ENCODE measurements at places on chromosomes 1 and 21.

DNA sequence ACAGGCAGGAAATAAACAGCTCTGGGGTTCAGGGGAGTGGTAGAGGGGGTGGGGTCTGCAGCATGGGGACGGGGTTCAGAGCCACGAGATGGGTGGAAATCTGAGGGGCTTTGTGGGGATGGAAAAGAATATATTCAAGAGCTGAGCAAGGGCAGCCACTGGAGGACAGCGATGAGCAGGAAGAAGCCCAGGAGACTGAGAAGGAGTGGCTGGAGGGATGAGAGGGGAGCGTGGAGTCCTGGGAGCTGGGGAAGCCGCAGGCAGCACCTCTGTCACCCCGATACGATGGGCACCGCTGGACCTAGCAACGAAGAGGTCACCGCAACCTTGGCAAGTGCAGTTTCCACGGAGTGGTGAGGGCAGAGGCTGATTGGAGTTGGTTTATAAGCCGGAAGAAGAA is 10.0 kb upstream of the KCNAB2 start:
- DNase-seq: no peak

- DNase-seq: no peak
These were observed 65.4 kb downstream of the C21orf91 start for GRCh38 chr21:17753736-17754135.

GRCh38 chr1:9211291-9211811 is 23.2 kb upstream of the H6PD start:
- DNase-seq: no peak

- DNase-seq: no peak
These were observed 553 bp upstream of the SLC30A2 start for GRCh38 chr1:26046246-26047095.

DNA sequence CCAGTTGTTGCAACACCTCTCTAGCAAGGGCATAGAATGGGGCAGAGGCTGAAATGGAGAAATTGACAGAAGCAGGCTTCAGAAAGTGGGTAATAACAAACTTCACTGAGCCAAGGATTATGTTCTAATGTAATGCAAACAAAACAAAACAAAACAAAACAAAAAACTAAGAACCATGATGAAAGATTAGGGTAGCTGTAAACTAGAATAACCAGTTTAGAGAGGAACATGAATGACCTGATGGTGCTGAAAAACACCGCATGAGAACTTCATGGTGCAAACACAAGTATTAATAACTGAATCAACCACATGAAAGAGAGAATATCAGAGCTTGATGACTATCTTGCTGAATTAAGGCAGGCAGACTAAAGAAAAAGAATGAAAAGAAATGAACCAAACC is 1707.7 kb downstream of the BRINP3 start:
- DNase-seq: no peak

GRCh38 chr1:80369780-80370179 is 1363.2 kb upstream of the ADGRL4 start:
- DNase-seq: no peak

GRCh38 chr1:33446590-33446989 is 15.7 kb upstream of the PHC2 start:
- no peak for DNase-seq

GRCh38 chr1:50978144-50978851 is 8.3 kb downstream of the CDKN2C start:
- DNase-seq: no peak

DNA sequence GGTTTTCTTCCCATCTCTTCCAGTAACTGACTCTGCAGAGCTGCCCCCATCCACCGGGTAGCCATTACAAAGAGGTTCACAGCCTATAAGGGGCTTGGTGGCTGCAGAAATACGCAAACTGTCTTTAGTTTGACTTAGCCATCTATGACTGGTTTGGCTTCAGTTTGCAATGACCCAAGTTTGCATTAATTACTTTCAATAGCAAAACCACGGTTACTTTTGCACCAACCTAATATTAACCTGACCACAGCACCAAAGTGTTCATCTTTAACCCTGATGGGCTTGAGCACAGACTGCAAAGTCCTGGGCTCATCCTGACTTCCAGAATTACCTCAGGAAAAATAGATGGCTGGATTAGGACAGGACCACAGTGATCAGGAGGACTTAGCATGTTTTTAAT is 2.2 kb upstream of the HAO2 start:
- no peak for DNase-seq

GRCh38 chr1:180691322-180691913 is 59.6 kb downstream of the XPR1 start:
- DNase-seq: no peak

DNA sequence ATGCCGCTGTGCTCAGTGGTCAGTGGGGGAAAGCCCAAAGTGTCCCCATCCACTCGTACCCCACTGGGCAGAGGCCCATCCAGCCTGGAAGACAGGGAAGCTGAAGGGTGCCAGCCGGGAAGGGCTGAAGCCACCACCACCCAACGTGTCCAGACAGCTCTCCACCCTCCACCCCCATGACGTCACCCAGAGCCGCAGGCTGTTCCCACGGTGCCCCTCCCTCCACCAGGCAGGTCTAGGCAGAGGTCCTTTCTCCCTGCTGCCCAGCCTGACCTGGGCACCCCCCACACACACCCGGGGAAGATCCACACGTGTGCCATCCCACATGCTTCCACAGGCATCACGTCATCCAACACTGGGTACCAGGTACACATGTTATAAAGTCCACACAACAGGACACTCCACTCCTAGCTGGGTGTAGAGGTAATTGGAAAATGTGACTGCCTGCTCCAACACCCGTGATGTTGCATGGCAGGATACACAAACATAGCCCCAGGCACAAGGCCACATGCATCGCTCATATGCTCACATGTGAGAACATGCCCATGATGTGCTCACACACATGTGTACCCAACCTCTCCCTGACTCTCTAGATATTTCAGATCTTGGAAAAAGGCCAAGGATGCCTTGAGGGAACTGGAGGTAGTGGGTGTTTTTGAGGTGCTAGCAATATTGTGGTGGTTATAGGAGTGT is 5.1 kb upstream of the ARHGAP30 start:
- DNase-seq: no peak

- DNase-seq: no peak
These were observed 2.5 kb downstream of the NCAM2 start for GRCh38 chr21:21000591-21001175.

GRCh38 chr1:231810415-231810814 is 183.8 kb downstream of the DISC1 start:
- no peak for DNase-seq

- DNase-seq: peak; percentile 63
These were observed 5.7 kb upstream of the TPRG1L start for GRCh38 chr1:3618881-3619671.

DNA sequence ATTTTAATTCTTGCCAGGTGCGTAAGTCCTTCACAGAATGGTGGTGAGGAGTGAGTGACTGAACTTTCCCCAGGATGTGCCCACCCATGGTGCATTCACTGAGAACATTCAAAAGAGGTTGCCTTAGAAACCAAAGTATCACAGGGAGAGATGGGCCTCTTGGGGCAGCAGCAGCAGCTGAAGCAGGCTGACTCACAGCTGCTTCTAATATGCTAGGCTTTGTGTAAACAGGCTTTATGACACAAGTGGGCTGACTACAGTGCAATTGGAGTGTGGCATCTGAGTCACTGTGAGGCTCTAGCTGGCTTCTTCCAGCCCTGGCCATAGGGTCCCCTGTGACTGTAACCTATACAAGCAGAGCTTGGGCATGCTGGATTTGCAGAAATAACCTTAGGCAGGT is 12.6 kb downstream of the PIGP start:
- no peak for DNase-seq
